IMR-90 (cell line): ENCODE measurements at places on chromosomes 4 and X. TPM values are rescaled to one million over a fixed set of nuclear protein-coding genes. Genes with fewer than 3 reads are reported as not detected.

DNA sequence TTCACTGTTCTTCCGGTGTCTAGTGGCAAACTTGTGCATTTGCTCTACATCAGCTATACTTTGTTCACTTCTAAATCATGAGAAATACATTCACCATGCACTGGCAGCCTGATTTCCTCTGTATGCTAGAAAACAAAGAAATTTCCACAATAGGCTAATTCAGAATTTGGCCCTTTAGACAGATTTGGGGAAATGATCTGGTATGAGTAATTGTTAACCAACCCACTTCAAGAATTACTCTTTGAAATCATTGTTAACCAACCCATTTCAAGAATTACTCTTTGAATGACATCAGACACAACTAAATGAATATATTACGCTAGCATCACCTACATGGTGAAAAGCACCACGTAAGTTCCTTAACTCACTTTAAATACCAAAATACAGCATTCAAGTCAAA lies 14.6 kb downstream of the APBB2 start:
- no peak for DNase-seq

The SUV39H1 gene
- 6.6 and 7.2 TPM in 2 replicates for total RNA-seq

DNA sequence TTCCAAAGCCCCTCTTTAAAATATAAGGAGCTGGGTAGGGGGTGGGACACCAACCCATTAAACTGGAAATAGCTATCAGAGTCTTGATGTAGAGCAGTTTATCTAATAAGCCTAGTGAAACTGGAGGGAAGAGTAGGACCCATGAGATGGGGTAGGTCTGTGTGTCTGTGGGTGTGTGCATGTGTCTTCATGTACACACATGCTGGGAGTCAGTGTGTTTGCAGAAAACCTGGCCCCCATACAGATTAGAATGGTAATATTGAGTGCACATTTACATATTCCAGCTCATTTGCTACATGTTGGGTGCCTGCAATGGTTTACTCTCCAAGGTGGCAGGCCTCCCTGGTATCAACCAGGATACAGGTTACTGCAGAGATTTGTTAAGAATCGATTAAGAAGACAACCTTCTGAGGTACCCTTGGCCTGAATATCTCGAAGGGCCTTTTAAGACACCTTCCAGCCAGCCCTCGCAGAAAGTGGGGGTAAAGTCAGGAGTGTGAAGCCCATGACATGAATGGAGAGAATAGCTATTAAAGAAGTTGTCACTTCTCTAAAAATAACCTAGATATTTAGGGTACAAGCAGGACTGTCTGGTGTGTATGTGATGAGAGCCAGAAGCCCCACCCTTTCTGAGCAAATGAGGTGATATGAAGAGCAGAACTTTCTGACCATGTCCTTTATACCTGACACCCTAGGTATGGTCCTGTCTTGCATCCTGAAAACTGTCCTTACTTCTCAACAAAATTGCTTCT lies 75.7 kb upstream of the TEX13D start:
- no peak for DNase-seq

The GRIA2 gene
- total RNA-seq, result not detected in 2 replicates

DNA sequence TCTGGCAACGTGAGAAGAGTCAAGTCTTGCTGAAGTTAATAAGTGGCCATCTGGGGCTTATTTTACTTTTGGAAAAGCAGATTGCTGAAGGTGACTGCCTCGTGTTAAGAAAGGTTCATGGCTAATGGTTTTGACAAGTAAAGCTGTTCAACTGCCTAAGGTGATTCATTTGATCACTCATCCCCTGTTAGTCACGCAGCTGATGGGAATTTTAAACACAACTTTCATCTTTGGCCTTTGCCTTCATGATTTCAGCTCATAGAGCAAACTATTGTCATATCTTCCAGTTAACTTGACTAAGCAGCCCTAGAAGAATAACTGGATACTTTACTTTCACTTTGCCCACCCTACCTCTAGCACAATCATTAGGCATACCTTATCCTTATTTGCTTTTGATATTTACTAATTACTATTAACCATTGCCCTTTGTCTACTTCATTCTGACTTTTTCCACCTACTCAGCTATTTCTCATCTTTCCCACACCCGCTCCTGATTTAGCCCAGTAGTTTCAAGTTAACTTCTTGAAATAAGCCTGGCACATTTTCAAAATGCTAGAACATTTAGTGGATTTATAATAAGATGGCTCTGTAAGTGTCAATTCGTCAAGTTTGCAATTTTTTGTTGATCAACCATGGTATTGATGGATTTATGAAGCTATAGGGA lies 170.6 kb upstream of the S100G start:
- DNase-seq, result peak; percentile 84

The NDNF gene
- under 0.01 TPM in 1 of 2 replicates, not detected in the other for total RNA-seq

DNA sequence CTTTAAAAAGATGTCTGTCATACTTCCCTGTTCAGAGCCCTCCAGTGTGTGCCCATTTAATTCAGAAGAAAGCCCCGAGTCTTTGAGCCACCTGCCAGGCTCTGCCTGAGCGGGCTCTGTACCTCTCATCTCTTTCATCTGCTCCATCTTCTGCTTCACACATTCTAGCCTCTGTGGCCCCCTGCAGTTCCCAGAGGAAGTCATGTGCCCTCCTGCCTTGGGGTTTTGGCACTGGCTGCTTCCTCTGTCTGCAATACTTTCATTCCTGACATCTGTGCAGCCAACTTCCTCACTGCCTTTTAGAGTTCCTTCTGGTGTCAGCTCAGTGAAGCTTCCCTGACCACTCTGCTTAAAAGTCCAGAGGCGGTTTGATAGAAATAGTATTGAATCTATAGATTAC lies 6.2 kb upstream of the STK32B start:
- DNase-seq, result no peak

- DNase-seq, result no peak
Observed at GRCh38 chrX:39438603-39439602, 637.6 kb downstream of the MID1IP1 start.

DNA sequence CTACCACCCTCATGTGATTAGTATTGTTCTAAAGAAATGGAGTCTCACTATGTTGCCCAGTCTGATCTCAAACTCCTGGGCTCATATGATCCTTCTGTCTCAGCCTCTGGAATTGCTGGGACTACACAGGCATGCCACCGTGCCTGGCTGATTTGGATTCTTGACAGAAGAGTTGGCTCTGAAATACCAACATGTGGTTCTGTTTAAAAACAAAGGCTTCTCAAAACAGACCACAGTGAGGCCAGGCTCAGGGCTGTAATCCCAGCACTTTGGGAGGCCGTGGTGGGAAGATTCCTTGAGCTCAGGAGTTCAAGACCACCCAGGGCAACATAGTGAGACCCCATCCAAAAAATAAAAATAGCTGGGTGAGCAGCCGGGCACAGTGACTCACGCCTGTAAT lies 126.7 kb downstream of the DHRSX start:
- peak; percentile 33 for DNase-seq

GRCh38 chrX:150680974-150681373 lies 12.2 kb upstream of the MTMR1 start:
- peak; percentile 34 for DNase-seq

- DNase-seq, result no peak
Observed at GRCh38 chr4:102584091-102584490, 82.9 kb downstream of the NFKB1 start.

The SLC25A6 gene
- 166 and 264 TPM in 2 replicates for total RNA-seq

DNA sequence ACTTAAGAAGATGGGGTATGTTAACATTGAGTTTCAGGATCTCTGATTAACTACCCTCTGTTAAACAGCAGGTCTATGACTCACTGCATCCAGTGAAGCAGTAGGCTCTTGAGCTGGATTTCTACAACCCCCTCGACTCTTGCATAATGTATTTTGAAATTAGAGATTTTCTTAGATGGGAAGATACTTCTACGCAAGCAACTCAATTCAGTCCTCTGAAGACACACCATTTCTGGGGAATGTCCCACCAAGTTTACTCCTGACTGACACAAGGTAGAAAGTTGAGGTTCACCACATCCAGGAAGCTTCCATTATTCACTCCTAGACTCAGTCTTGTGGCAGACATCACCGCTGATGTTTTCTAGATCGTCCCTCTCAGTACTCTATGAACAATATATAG lies 12.9 kb downstream of the PALLD start:
- DNase-seq, result peak; percentile 92

The SRPX2 gene
- 14.4 and 20.6 TPM in 2 replicates for total RNA-seq

DNA sequence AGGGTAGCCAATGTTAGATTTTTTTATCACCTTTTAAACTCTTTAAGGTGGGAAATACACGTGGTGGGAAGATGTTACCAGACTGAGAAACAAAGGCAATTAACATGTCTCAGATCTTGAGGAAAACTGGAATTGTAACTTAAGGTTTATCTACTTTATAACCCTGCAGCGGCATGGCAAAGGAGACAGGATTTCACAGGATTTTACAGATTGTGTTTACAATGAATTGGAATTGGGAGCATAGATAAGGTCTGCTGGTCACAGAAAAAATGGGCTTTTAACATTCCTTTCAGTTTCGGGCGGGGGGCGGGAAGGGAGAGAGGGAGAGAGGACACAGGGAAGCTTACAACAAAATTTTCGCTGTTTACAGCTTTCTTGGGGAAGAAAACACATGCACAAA lies 467.5 kb upstream of the CT83 start:
- DNase-seq, result no peak

GRCh38 chr4:145776208-145776607 lies 96.3 kb downstream of the C4orf51 start:
- no peak for DNase-seq

DNA sequence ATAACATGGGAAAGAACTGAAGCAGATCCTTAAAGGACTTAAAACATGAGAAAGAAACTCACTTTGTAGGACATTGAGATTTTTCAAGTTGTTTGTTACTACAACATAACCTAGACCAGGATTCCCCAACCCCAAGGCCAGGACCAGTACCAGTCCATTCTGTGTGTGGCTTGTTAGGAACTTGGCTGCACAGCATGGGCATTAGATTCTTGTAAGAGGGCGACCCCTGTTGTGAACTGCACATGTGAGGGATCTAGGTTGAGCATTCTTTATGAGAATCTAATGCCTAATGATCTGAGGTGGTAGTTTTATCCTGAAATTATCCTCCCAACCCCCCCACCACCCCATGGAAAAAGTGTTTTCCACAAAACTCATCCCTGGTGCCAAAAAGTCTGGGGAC lies 566.1 kb downstream of the KCTD8 start:
- no peak for DNase-seq

DNA sequence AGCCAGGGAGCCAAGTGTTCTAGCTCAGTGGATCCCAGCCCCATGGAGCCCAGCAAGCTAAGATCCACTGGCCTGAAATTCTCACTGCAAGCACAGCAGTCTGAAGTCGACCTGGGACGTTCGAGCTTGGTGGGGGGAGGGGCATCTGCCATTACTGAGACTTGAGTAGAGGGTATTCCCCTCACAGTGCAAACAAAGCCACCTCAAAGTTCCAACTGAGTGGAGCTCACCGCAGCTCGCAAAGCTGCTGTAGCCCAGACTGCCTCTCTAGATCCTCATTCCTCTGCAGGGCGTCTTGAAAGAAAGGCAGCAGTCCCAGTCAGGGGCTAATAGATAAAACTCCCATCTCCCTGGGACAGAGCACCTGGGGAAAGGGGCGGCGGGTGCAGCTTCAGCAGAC lies 226.3 kb downstream of the ZIC3 start:
- no peak for DNase-seq

- DNase-seq, result no peak
Observed at GRCh38 chr4:183718876-183719275, 59.8 kb downstream of the TRAPPC11 start.

The P2RY4 gene
- total RNA-seq, result not detected in 2 replicates

- DNase-seq, result peak; percentile 96
Observed at GRCh38 chrX:150688911-150689451, 4.2 kb upstream of the MTMR1 start.

GRCh38 chr4:10530137-10530786 lies 73.0 kb upstream of the ZNF518B start:
- no peak for DNase-seq

GRCh38 chr4:101211146-101211553 lies 136.2 kb downstream of the PPP3CA start:
- DNase-seq, result peak; percentile 58

The TLL1 gene
- total RNA-seq, result not detected in 2 replicates

DNA sequence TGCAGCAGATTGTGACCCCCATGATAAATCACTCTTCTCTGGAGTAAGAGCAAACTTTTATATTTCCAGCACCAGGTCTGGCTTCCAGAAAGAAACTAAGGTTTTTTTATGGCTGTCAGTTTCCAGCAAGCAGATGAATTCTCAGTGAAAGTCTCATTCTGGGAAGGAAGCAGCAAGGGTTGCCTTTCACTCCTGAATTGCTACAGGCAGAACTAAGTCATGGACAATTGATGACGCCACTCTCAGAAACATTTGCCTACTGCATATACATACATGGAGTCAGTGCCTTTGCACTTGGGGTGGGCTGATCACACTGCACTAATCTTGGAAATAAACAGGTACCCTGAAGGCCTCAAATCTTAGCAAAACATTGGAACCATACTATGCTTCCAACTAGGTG lies 80.0 kb downstream of the IL21 start:
- no peak for DNase-seq

DNA sequence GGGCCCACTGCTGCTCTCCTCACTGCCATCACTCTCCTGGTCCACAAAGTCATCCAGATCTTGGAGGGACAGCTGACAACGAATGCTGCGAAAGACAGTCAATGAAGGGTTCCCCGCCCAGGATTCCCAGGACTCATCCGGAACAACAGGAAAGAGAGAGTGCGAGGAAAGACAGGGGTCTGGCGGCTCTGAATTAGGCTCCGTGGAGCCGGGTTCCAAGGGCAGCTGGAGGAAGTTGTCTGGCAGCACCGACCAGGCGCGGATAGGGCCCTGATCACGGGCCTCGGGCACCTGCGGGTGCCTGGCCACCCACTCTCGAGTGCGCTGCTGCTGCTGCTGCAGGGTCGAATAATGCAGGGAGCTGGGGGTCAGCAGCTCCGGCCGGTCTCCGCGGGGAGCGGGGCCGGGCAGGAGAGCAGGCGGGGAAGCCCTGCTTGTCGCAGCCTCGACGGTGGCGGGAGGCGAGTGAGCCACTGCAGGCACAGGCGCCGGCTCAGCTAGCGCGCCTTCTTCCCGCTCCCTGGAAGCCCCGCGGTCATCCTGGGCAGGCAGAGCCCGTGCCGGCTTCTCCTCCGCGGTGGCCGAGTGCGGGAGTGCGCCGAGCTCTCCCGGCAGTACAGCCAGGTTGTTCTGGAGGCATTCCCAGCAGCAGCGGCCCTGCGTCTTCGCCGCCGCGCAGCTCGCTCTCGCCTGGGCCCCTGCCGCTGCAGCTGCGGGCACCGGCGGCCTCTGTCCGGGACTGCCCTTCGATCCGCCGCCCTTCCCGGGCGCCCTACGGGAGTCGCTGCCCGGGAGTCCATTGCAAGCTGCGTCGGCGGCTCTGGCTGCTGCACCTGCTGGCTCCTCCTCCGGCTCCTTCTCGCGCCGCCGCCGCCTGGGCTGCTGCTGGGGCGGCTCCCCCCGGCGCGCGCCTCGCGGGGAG lies 1.1 kb downstream of the SOWAHB start:
- peak; percentile 18 for DNase-seq

DNA sequence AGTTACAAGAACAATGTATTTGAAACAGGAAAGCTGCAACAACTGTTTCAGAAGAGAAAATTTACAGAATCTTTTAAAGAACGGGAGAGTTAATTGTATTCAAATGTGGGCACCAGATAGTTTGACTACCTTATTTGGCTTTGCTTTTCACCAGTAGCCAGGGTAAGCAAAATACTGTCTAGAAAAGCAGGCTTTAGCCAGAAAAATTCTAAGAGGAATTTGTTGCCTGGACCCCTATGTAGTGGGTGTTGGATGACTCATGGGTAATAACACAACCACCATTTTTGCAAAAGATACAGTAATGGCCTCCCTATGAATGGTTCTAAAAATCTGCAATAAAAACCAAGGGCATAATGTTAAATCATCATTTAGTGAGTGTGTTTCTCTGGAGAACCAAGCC lies 233.4 kb upstream of the ANXA3 start:
- DNase-seq, result no peak
